Stimulated activated CD8-positive, alpha-beta memory T cell treated with anti-CD3 and anti-CD28 coated beads, Interleukin-4, amount 100 ng/mL, for 1 hour (primary cell): ENCODE measurements at places on chromosomes 7 and 10.

- DNase-seq: no peak
These were observed 148.6 kb upstream of the SVIL start for GRCh38 chr10:29783201-29783947.

DNA sequence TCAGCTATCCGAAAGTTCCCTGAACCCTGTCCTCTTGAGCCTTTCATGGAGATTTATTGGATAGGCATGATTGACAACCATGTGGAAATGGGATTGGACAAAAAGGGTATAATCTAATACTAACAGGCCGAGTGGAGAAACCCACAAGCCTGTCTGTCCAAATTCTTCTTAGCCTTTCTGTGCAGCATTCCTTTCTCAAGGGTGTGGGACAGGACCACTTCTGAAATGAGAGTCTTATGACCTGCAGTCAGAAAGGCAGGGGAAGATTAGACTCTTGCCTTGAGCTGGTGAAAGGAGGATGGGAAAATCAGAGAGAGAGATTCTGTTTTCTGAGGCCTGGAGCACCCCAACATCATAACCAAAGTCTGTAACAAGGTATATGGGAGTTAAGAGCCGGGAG is 85.5 kb downstream of the MAPK8 start:
- no peak for DNase-seq

DNA sequence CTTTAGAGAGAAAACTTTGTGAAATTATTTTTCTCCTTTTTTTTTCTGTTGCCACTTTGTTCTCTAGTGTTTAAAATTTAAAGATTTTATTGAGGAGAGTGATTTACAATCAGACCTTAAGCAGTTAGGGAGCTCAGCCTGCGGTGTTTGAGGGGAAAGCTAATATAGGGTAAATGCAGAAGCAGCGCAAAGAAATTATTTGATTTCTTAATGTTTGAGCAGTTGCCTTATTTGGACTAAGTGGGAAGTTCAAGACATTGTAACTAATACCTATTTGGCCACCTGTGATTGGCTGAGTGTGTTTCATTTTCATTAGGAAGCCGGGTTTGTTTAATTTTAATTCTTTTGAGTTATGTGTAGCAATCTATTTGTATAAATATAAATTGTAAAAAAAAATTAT is 25.3 kb downstream of the WAC start:
- DNase-seq: no peak

DNA sequence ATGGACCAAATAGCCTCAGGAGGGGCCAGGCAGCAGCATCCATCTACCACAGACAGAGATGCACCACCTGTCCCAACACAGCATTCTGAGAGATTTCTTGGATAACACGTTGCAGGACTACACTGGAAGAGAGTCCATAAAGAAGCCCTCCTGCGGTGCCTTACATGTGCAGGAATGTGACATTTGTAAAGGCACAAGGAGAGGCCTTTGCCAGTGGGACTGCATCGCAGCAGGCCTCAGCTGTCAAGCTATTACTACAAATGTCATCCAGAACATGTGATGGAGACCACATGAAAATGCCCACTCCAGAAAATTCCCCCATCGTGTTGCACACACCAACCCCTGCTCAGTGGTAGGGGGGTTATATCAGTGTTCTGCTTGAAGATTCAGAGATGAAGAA is 77.4 kb downstream of the ATXN7L1 start:
- no peak for DNase-seq

- no peak for DNase-seq
These were observed 30.7 kb upstream of the ZNF467 start for GRCh38 chr7:149804106-149804505.

GRCh38 chr10:73969224-73969841 is 28.6 kb upstream of the VCL start:
- no peak for DNase-seq

GRCh38 chr7:103343332-103343731 is 1.2 kb downstream of the DNAJC2 start:
- no peak for DNase-seq

GRCh38 chr7:45421806-45422205 is 152.4 kb upstream of the ADCY1 start:
- no peak for DNase-seq

GRCh38 chr10:70115948-70116682 is 16.5 kb downstream of the AIFM2 start:
- peak; percentile 29 for DNase-seq

GRCh38 chr7:51290304-51290637 is 26.3 kb downstream of the COBL start:
- no peak for DNase-seq

DNA sequence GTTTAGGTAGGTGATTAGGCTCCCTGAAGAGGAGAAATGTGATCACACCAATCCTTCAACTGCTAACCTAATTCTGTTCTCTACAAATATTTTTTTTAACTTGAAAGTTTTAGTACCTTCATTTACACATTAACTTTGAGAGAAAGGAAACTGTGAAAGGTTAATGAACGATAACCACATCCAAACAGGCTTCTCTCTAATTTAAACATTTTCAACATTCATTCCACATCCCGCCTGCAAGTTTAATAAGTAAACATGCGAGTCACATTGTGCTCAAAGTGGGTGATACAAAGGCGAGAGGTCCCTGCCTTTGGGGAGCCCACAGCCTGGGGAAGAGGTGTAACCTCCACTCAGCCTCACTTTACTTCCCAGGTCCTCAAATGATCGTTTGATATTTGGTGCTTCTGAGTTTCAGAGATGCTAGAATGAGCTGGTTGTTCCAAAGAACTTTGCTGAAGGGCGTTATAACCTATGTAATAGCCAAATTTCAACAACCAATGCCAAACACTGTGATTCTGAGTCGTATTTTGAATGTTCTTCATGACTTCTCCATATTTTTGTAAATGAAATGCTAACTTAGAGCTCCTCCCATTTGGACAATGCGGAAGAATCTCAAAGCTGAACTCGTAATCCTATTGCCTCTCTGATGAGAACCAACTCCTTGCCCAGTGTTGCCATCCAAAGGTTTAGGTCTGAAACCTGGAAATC is 47.5 kb downstream of the DENND2A start:
- no peak for DNase-seq

- peak; percentile 2 for DNase-seq
These were observed 58.8 kb downstream of the PARP12 start for GRCh38 chr7:140003913-140004382.

GRCh38 chr10:33303988-33304387 is 30.5 kb downstream of the NRP1 start:
- no peak for DNase-seq

DNA sequence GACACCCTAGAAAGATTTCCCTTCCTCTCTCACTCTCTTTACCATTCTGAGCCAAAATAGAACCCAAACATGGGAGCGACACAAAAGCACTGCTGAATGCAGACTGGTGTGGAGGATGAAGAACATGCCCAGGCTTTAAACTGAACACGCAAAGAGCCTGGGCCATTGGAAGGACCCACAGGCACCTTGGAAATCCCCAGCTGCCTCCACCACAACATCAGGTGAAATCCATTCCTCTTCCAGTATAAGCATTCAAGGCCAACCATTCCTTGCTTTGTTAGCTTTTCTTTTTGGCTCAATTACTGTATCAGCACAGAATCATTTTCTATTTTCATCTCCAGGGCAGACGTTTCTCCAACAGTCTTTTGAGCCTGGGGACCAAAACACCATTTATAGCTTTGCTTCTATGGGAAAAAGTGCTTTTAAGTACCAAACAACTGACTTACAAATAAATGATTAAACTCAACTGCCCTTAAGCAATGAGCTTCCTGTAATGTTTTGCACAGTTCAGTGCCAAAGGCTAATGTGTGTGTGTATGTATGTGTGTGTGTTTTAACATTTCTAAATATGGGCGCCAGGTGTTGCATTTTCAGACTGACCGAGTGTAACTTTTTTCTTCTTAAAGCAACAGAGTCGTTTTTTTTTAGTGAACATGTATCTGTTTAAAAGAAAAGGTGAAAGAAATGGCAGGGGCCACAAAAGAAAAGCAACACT is 16.2 kb upstream of the BLNK start:
- no peak for DNase-seq

GRCh38 chr7:145398758-145399157 is 562.9 kb upstream of the TPK1 start:
- no peak for DNase-seq

DNA sequence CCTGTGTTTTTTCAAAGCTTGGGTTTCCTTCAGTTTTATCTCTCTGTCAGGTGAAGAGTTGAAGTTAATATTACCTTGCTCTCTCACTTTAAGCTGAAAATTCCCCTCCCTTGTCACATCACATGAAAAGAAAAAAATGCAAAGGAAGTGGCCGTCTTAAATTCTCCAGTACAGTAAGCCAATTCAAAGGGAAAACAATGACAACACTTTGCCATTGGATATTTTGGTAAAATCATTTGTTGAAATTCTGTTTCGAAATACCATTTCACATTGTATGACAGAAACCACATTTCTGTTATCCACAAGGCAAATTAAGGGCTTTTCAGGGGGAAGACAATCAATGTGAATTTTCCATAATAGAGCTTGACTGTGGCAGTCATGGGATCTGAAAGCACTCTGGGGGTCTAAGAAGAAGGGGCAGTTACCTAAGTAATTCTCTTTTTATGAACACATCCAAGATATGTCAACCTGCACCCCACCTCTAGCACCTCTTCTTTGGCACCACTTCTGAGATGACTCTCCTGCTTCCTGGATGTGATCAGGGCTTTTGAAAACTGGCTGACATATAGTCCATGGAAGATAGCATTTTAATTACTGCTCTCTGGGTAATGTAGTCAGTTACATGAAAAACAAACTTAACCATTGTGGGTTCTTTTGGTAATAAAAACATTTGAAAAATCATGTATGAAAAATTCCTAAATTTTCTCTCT is 63.8 kb downstream of the ENTPD1 start:
- no peak for DNase-seq

DNA sequence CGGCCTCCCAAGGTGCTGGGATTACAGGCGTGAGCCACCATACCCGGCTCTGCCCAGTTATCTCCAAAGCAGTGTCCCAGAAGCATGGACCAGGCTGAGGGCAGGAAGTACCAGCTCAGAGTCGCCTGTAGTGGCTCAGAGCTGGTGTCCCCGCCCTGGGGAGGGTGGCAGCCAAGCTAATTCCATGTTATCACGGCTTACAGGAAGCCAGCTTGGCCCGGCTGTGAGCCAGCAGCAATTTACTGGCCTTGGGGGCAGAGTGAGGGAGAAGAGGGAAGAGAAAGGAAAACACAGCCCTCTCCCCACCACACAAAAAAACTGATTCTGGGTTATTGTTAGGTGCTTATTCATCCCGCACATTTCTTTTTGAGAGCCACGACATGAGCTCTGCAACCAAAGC is 88.1 kb downstream of the HIP1 start:
- no peak for DNase-seq

DNA sequence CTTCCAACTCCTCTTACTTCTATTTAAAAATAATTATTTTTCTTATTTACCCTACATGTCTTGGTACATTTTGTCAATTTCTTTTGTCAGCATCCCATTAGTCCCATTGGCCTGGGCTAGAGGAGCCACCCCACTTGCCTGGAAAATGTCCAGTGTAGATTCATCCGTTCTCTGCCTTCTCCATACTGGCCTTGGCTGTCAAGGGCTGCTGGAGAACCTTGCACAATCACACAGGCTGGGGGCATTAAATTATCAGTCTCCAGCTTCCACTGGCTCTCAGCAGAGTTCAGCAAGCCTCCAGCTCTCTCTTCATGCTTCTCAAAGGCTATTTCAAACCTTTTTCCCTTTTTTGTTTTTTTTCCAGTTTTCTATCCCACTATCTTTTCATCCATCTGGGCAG is 13.8 kb upstream of the ZCCHC24 start:
- DNase-seq: no peak

- no peak for DNase-seq
These were observed 30.7 kb upstream of the HYCC1 start for GRCh38 chr7:23044581-23044980.

- no peak for DNase-seq
These were observed 672.7 kb upstream of the FOXK1 start for GRCh38 chr7:4009211-4010060.

DNA sequence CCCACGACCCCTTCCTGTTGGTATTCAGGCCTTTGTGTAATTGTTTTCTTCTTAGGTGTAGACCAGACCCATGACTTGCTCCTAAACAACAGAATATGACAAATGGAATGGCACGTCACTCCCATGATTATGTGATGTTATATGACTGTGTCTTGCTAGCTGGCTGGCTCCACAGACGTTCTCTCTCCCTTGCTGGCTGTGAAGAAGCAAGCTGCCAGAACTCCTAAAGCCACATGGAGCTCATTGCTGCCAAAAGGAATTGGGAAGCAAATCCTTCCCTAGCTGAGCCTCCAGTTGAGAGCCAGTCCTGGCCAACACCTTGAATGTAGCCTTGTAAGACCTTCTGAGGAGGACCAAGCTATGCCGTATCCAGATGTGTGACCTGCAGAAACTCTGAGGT is 74.2 kb downstream of the RAB18 start:
- no peak for DNase-seq

- DNase-seq: no peak
These were observed 27.0 kb upstream of the TBX20 start for GRCh38 chr7:35280902-35281301.

GRCh38 chr7:620885-621284 is 101.2 kb upstream of the PDGFA start:
- no peak for DNase-seq

- DNase-seq: no peak
These were observed 2.8 kb downstream of the FAM20C start for GRCh38 chr7:195010-195829.

DNA sequence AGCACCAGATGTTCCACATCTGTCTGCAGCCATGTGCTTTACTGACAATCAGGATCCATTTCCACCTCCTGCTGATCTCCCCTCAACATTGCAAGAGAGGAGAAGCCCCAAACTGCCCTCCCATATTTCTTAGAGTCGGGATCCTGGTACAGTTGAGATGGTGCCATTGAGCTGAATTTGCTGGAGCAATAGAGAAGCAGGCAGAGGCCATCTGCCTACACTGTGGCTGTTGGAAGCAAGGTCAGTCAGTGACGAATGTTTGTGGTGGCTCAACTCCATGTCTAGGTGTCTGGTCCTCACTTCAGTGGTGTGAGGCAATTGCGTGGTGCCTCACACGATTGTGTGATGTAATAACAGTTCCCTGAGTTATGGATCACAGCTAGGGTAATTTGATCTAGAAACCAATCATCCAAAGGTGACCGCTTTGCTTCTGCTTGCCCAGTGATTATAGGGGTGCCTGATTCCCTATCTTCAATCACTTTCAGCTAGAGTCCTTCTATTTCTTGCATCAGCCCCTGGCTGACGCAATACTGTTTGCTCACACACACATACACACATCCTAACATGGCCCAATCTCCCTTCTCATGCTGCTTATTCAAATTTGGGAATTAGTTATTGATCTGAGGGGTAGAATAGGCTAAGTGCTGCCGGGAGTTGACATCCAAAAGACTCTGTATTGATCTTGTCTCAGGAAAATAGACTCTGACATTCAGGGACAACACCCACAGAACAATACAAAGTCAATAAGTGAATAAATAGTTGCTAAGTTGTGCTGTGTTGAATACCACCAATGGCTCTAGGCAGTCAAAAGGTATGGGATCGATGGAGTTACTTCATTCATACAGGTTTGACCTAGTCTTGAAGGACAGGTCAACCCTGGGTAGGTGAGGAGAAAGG is 46.1 kb upstream of the SLC35B4 start:
- DNase-seq: no peak

DNA sequence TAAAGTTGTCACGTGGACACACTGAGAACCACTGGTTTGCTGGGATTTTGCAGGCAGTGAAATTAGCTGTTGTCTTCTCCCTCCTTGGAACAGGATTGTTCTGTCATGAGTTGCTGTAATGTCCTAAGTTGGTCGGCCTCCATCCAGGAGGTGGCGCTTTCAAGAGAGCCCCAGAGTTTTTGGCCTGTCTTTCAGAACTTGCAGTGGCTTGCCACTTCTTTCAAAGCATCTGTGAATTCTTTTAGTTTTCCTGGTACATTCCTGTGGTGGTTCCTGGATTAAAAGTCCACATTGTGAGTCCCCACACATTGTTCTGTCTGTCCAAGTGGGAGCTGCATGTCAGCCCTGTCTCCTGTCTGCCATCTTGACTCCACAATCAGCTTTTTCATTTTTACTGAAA is 133.8 kb downstream of the PON1 start:
- no peak for DNase-seq
